ENCODE measurements at places on chromosomes 4 and X.

- DNase-seq = no peak
Observed at GRCh38 chrX:111490688-111491087, 20.8 kb upstream of the SERTM2 start.

- DNase-seq = peak; percentile 58
Observed at GRCh38 chr4:120850018-120850599, 72.4 kb downstream of the PRDM5 start.

- DNase-seq = no peak
Observed at GRCh38 chr4:75653845-75654503, 19.2 kb downstream of the G3BP2 start.

DNA sequence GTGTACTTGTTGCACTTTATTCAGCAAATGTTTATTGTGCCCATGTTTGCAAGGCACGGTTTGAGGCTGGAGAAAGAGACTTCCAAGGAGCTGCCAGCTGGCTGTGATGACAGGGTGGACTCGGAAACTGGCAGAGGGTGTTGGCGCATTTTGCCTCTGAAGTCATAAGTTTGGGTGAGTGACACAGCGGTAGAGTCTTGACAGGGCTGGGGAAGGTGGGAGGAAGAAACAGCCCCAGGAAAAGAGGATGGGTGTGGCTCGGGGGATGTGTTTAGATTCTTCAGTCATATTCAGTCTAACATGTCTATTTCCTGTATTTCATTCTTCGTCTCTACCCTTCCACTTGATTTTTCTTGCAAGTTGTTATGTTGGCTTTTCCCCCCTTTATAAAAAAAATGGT lies 77.0 kb upstream of the STOX2 start:
- DNase-seq = no peak

DNA sequence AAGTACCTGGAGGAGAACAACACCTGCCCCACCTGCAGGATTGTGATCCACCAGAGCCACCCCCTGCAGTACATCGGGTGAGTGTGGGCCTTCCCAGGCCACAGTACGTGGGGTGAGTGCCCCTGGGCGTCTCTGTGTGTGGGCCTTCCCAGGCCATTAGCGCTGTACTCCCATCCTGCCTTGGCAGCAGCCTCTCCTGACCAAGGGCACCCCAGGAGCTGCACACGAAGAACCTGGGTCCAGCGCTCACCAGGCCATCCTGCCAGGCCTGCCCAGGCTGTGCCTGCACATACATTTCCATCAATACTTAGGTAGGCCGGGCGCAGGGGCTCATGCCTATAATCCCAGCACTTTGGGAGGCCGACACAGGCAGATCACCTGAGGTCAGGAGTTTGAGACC lies 29.3 kb downstream of the PCGF3 start:
- no peak for DNase-seq

- DNase-seq = peak; percentile 36
Observed at GRCh38 chrX:36867143-36867542, 141.0 kb upstream of the FAM47C start.

DNA sequence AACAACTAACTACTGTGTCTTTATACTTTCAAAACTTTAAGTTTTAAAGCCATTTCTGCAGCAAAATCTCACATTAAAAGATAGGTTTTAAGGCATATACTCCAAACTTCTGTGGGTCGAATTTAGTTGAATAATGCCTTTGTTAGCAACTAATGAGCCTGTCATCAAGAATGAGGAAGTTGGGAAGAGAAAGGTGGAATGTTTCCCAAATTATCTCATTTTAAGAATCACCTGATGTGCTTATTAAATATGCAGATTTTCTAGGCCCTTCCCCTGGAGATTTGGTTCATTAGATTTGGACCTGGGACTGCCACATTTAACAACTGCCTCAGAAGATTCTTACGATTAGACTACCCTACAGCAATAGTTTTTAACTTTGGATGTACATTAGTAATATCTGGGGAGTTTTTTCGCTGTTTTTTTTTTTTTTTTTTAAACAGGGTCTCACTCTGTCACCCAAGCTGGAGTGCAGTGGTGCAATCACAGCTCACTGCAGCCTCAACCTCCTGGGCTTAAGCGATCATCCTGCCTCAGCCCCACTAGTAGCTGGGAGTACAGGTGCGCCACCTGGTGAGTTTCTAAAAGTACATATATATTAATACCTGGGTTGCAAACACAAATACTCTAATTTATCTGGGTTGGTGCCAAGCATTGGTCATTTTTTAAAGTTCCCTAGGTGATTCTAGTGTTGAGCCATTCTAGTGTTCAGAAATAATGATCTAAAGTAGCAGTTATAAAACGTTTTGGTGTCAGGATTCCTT lies 16.1 kb upstream of the TASL start:
- DNase-seq = no peak

- no peak for DNase-seq
Observed at GRCh38 chrX:77223046-77223445, 224.1 kb upstream of the FGF16 start.

DNA sequence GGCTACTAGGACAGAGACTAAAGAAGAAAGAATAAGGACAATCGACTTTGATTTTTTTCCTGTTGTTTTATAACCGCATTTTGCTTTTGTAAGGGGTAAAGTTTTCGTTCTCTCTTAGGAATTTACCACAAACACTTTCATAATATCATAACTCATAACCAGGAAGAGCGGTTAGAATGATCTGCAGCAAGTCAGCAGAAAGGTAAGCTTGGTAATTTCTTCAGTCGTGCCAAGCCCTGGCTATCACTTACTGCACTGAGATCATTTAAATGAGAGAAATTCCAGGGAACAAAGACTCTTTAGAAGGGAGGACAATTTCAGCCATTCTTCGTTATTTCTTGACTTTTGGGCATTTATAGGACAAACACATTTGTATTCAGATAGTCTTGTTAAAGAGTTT lies 258.1 kb downstream of the UNC5C start:
- no peak for DNase-seq

DNA sequence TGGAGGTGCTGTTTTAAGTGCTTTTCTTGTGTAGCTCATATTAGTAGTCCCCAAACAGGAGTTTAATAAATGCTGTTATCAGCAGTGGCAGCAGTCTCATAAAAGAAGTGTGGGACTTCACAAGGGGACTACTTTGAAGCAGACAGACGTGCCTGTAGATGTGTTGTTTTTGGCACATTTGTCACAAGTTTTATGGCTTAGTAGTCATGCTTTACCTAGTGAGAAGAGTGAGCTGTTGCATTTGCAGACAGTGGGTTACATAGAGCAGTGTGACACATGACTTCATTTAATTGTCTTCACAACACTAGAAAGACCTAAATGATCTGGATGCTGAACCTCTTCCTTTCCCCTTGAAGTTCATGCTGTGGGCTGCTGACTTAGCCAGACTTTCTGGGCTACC lies 149.5 kb upstream of the MBNL3 start:
- no peak for DNase-seq

DNA sequence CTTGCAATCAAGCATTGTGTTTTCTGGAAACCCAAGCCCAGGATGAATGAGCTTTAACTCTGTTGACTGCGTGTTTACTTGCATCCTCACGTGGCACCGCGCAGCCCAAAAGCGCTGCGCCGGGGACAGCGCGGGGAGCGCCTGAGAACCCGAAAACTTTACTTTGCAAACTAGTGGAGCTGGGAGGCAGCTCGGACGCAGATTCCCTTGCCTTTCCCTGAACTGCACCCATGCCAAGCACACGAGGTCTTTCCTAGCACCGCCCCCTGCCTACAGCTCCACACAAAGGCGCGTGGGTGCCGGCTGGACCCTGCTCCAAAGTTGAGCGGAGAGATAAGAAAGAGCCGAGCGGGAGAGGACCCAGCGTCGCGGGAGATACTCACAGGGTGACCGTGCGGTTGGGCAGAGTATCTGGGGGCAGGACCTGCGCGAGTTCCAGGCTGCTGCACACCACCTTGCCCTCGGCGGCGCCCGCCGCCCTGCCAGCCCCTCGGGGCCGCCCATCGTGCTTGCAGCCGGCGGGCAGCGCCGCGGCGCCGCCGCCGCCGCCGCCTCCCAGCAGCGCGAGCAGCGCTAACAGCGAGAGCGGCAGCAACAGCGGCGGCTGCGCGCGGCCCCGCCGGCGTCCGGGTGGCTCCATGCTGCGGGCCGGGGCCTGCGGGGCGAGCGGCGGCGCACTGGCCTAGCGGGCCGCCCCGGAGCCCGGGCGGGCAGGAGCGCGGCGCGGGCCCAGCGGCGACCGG lies 550 bp downstream of the ADGRA3 start:
- peak; percentile 70 for DNase-seq

DNA sequence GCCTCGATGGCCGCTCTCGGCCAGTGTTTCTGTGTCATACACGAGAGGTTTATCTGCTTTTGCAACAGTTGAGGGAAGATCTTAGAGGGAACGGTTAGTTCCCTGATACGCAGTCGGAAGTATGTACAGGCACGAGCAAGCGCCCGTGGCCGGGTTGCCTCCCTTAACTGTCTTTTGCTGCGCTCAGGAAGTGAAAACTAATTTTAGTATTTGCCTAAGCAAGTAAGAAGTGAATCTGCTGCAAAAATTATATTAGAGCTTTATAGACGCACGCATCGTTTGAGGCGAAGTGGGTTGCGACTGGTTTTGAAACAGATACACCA lies 695 bp downstream of the MTM1 start:
- peak; percentile 20 for DNase-seq

DNA sequence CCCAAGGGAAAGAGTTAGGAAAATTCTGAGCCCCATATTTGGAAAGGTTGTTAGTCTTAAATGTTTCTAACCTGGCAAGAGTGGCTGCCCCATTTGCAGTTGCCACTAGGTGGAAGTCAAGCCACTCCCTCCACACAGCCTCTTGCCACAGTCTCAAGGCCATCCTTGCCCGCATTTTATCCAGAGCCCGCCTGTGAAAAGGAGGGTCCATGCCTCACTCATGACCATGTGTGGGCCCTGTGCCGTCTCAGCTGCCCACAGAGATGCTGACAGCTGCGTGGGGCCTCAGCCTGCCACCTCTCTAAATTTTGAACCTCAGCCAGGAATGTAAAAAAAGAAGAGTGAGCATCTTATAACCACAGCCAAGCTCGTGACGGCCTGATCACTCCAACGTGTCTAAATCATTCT lies 201.5 kb upstream of the FAM241A start:
- peak; percentile 10 for DNase-seq

DNA sequence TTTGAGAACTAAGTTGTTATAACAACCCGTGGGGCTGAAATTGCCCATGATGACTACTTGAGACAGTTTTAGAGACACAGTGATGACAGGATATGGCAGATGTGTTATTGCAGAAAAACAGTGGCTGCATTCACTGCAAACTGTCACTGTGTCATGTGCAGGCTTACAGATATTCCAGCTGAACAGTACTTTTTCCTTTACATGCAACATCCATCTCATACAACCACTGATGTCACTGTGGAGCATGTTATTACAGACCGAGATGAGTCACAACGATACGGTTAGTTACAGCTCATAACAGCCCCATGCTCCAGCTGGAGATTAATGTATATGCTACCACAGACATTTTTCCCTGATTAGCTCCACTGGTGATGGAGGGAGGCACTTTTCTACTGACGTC lies 207.4 kb downstream of the TMA16 start:
- DNase-seq = no peak

DNA sequence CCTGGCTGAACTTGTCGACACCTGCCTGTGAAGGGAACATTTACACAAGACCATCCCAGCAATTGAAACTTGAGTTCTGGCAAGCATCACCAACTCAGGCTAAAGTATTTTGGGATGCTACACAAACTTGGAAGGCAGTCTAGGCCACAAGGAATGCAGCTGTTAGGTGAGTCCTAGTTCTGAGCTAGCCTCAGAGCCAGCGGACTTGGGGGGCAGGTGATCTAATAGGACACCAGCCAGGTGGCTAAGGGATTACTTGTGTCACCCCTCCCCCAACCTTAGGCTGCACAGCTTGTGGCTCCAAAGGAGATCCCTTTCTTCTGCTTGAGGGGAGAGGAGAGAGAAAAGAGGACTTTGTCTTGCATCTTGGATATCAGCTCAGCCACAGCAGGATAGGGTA lies 62.3 kb upstream of the DKK2 start:
- no peak for DNase-seq

- no peak for DNase-seq
Observed at GRCh38 chr4:10173037-10173753, 56.6 kb upstream of the WDR1 start.

GRCh38 chr4:38647101-38647819 lies 16.7 kb upstream of the KLF3 start:
- no peak for DNase-seq

DNA sequence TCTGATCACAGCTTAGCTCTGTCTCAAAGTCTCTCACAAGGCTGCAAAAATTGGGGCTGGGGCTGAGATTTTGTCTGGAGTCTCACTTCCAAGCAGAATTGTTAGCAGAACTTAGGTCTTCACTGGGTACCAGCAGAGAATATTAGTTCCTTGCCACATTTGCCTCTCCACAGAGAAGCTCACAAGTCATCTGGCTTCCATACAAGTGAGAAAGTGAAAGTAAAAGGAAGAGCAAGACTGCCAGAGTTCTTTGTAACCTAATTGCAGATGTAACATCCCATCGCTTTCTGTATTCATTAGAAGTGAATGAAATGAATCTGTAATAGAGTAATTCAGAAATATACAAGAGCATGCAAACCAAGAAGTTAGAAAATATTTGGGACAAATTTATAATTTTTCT lies 624.1 kb upstream of the GNPDA2 start:
- peak; percentile 33 for DNase-seq

GRCh38 chr4:21991050-21991449 lies 42.5 kb upstream of the KCNIP4 start:
- no peak for DNase-seq

DNA sequence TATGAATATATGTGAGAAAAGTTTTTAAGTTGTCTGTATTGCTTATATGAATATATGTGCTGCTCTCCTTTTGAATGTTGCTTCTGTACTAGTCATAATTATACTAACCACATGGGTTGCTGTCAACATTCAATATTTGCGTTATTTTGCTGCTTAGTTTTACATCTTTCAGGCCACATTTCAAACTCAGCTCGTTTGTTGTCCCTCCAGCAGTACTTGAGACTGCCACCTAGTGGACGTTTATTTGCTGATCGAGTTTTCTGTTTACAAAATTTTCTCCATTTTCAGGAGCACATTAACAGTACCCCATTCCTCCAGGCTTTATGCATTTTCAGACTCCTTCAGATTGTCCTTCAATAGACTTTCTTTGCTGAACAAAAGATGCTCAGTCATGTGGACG lies 75.8 kb downstream of the NUDT11 start:
- DNase-seq = peak; percentile 45

DNA sequence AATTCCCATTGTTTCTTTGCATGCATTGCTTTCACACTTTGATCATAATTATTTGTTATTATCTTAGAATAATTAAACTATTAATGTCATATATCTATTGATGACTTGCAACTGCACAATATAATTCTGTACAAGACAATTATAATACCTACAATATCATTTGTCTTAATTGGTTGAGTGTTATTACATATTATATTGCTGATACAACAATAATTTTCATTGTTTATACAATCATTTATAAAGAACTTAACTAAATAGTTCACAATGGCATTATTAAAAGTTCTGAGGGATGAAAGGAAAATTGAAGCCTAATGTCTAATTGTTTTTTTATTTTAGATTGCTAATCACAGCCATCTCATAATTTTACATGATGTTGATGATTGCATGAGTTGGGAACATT lies 227.6 kb downstream of the GALNTL6 start:
- DNase-seq = no peak

- DNase-seq = no peak
Observed at GRCh38 chr4:67499799-67500198, 45.5 kb downstream of the CENPC start.

Measured in muscle of arm (tissue), 14 donors.